NCI-H69 (cell line): ENCODE measurements at places on chromosomes 5 and 9.

DNA sequence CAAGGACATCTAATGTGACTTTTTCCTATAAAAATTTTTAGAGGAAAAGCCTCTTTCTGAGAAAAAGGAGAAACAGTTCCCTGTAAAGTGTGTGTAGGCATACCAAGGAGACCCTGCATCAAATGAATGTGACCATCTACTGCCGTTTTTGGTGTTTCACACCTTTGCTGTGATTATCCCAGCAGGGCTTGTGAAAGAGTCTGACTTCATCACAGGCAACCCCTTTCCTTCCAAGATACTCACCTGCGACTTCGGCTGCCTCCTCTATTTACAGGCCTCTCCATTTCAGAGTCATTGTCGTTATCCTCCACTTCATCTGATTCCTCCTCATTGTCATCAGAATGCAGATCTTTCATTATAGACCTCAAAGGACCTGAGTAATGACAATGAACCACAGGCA, 259.1 kb downstream of the MLLT3 start:
- peak; percentile 50 for DNase-seq

DNA sequence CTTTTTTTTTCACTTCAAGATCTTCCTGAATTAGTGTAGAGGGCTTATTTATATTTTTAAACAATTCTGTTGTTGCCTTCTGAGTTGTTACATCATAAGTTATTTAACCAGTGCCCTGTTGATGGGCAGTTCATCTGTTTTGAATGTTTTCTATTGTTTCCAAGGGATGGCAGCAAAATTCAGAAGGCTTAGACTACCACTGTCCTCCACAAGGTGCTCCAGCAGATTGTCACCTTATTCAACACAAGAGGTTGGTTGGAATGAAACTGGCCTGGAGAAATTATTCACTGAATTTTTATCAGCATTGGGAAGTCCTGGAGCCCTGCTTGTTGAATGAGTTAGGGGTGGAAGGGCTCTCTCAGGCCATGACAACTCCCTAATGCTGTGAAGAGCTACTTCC, 1.3 kb upstream of the KLHL9 start:
- peak; percentile 18 for DNase-seq

DNA sequence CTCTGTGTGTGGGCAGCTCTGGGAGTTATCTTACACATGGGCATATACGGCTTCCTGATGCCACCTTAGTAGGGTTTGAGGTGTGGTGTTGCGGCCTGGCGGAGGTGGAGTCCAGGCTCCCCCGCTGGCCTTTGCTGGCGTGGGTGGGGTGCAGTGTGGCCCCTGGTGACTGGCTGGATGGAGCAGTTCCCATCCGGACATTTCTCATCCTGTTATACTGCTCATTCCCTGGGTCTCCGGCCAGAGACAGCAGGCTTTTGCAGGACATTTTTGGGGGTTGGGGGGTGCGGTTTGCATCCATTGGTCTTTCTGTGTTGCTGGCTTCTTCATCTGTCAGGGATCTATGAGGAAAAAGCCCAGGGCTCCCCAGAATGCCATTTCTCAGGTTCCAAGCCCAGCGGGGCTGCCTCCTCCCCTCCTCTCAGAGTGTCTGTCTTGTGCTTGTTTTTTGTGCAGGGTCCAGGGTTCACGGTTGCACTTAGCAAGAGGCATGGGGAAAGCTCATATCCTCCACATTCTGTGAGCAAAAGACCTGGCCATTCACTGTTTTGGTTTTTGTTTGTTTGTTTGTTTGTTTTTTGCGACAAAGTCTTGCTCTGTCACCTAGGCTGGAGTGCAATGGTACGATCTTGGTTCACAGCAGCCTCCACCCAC, 22.3 kb downstream of the NDUFS6 start:
- DNase-seq: no peak

GRCh38 chr5:143488381-143488780, 84.9 kb upstream of the NR3C1 start:
- DNase-seq: no peak

GRCh38 chr9:34419716-34420504, 38.5 kb downstream of the FAM219A start:
- peak; percentile 82 for DNase-seq

- no peak for DNase-seq
Measured at GRCh38 chr9:71685394-71685793, 82.9 kb downstream of the CEMIP2 start.

DNA sequence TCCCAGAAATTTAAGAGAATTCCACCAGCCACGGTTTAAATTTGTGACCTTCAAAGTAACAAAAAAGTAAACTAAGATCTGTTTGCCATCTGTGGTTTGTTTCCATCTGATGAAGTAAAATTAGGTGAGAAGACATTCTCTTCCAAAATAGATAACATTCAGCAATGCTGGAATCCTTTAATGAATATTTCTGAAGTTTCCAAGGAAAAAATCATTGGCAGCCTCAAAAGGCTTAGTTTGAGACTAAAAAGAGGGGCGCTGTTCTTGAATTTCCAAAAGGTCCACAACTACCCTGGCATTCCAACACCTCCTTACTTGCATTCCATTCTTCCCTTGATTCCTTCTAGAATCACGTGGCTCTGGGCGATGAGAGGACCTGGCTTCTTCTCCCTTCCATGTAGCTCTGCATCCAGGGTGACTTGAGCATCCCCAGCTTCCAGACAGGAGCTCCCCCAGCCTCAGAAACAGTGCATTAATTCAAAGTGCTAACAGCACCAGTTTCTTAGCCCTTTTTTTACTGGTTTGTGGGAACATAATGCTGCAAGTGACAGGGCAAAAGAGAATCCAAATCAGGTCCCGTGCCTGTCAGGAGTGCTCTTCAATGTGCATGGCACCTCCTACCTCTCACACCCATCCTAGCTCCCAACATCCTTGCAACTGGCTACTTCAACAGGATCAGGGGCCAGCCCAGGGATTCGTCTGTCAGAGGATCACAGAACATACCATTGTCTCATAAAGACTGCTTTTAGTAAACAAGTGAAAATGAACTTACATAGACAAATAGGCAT, 191.5 kb upstream of the S1PR3 start:
- no peak for DNase-seq

DNA sequence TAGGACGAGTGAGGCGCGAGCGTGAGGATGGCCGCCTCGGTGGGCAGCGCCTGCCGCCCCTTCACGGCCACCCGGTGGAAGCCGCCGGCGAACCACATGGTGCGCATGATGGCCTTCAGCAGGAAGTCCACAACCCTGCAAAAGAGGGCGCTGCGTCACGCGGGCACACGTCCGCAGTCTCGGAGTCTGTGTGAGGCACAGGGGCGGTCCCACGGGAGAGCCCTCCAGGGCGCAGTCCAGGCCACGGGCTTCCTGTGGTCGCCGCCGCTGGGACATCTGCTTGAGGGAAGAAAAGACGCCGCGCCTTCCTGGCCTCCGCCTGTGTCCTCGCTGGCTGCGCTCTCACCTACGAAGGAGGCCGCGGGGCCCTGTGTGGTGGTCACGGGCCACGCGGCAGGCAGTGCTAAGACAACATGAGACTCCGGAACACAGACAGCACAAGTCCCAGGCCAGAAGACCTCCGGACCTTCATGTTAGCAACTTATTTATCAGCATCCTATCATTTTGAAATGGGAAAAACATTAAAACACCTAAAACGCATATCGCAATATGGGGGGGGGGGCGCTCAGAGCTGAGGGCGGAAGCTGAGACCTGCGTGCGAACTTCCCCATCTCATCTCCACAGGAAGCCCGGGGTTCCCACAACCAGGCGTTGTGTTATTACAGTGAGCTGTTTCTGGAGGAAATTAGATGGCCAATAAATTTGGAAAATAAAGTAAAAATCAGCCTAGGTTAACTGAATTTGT, 28.8 kb downstream of the LPCAT1 start:
- no peak for DNase-seq

DNA sequence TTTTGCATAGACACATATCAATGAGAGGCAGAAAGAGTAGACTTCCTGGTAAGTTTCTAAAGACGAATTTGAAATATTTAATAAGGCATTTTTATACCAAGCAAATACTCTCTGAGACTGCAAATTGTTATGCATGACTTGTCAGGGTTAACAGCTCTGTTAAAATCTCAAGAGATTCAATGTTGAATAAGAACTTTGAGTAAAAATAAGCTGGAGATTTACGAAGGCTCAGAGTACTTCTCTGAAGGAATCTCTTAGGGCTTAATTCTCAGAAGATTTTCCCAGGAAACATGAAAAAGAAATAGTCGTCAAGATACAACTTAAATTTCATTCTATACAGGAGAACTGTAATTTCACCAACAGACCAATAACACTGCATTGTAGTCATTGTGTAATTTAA, 259.4 kb downstream of the CDH18 start:
- DNase-seq: no peak

- peak; percentile 64 for DNase-seq
Measured at GRCh38 chr5:148687427-148687826, 33.1 kb upstream of the HTR4 start.
